ENCODE measurements at places on chromosomes 13 and 19. TPM values are rescaled to one million over a fixed set of nuclear protein-coding genes. Genes with fewer than 3 reads are reported as not detected.
A peak's percentile ranks its signal among the peaks of the same experiment; 100 is the strongest.

GRCh38 chr19:28396287-28396831 lies 816.6 kb downstream of the UQCRFS1 start:
- peaks cover 13% of the 10 kb centered on the region for H3K4me1 ChIP-seq
- H3K27ac ChIP-seq: no peak overlapping the region
- no peak overlapping the region for H3K4me3 ChIP-seq
- H3K36me3 ChIP-seq: no peaks in the 10 kb centered on the region
- DNase-seq: no peak

DNA sequence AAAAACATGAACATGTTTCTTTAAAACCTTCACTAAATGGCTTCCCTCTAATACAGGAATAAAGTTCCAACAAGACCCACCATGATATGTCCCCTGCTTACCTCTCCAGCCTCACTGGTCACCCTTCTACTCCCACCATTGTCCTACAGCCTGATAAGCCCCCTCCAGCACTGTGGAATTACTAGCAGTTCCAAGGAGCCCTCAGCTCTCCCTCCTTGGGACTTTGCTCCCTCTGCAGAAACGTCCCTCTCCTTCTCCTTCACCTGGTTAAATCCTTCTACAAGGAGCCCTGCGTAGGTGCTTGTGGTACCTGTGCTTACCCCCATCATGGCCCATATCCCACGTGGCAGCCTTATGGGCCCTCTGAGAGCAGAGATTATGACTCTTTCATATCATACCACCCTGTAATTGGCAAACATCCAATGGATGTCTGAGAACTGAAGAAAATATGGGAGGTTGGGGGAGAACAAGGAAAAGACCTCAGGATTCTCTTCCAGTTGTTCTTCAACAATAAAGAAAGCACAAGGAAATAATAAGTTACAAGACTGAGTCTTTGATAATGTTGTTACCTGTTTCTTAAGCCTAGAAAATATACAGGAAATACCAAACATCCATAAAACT lies 26.1 kb upstream of the DOCK9 start:
- no peak overlapping the region for H3K4me3 ChIP-seq
- H3K27ac ChIP-seq: no peak overlapping the region
- peaks cover 46% of the 10 kb centered on the region for H3K4me1 ChIP-seq

- no peak overlapping the region for H3K4me3 ChIP-seq
- peak; percentile 49 for DNase-seq
- H3K27me3 ChIP-seq: peaks cover 23% of the 10 kb centered on the region
- peaks cover 1% of the 10 kb centered on the region for H3K4me1 ChIP-seq
These were observed 1.4 kb downstream of the GRIN3B start for GRCh38 chr19:1001538-1002166.

GRCh38 chr13:110089100-110089499 lies 217.9 kb downstream of the COL4A1 start:
- no peak for DNase-seq
- no peak overlapping the region for H3K27ac ChIP-seq
- H3K4me3 ChIP-seq: no peak overlapping the region
- no peaks in the 10 kb centered on the region for H3K4me1 ChIP-seq
- no peaks in the 10 kb centered on the region for H3K36me3 ChIP-seq
- H3K27me3 ChIP-seq: no peaks in the 10 kb centered on the region

GRCh38 chr13:100399455-100399854 lies 189.1 kb downstream of the GGACT start:
- H3K4me3 ChIP-seq: no peak overlapping the region
- no peak for DNase-seq
- peaks cover 8% of the 10 kb centered on the region for H3K4me1 ChIP-seq
- H3K27me3 ChIP-seq: no peaks in the 10 kb centered on the region

- peaks cover 1% of the 10 kb centered on the region for H3K27me3 ChIP-seq
- H3K4me3 ChIP-seq: no peak overlapping the region
- no peak for DNase-seq
- H3K27ac ChIP-seq: no peak overlapping the region
- H3K4me1 ChIP-seq: no peaks in the 10 kb centered on the region
- H3K36me3 ChIP-seq: no peaks in the 10 kb centered on the region
These were observed 7.0 kb downstream of the HIF3A start for GRCh38 chr19:46303691-46304397.

DNA sequence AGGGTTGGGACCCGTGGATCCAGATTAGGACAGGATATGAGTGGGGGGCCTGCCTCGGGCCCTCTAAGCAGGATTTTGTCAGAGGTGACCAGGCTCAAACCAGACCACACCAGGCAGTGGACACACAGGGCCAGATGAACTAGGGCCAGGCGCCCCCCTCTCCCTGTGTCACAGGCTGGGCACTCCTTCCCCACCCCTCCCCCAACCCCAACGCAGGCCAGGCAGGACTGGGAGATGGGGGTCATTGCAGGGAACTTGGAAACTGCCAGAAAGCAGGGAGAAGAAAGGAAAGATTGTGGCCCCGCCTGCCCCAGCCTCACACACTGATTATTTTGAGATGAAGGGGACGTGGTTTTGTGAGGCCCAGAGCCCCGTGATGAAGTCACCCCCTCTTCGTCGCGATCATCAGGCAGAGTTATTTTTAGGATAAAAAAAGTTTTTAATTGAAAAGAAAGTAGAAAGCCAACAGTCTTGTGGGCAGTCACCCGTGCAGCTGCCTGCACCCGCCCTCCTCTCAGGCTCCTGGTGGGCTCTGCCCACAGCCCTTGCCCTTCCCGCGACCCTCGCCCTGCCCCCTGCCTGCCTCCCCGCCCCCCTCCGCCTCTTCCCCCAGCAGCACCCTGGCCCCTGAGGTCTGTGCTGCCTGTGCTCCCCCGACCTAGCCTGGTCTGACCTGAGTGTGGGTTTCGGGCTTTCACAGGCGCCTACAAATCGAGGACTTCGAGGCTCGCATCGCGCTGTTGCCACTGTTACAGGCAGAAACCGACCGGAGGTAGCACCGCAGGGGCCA lies 1.9 kb upstream of the YJEFN3 start:
- no peaks in the 10 kb centered on the region for H3K27me3 ChIP-seq
- no peak overlapping the region for H3K4me3 ChIP-seq
- no peak overlapping the region for H3K27ac ChIP-seq
- H3K4me1 ChIP-seq: no peaks in the 10 kb centered on the region
- no peak for DNase-seq
- H3K36me3 ChIP-seq: peaks cover 20% of the 10 kb centered on the region

GRCh38 chr19:4737955-4738600 lies 14.4 kb upstream of the DPP9 start:
- H3K27me3 ChIP-seq: peaks cover 6% of the 10 kb centered on the region
- peaks cover 4% of the 10 kb centered on the region for H3K4me1 ChIP-seq
- no peak overlapping the region for H3K4me3 ChIP-seq
- H3K36me3 ChIP-seq: no peaks in the 10 kb centered on the region
- no peak for DNase-seq

GRCh38 chr19:3586127-3586626 lies 899 bp downstream of the GIPC3 start:
- DNase-seq: no peak
- H3K4me1 ChIP-seq: no peaks in the 10 kb centered on the region
- H3K27me3 ChIP-seq: peaks cover 3% of the 10 kb centered on the region
- H3K36me3 ChIP-seq: no peaks in the 10 kb centered on the region
- H3K4me3 ChIP-seq: no peak overlapping the region

GRCh38 chr19:46717716-46718143 lies 816 bp upstream of the PRKD2 start:
- peak overlapping the region; percentile 94 for H3K4me3 ChIP-seq
- H3K27me3 ChIP-seq: no peaks in the 10 kb centered on the region

DNA sequence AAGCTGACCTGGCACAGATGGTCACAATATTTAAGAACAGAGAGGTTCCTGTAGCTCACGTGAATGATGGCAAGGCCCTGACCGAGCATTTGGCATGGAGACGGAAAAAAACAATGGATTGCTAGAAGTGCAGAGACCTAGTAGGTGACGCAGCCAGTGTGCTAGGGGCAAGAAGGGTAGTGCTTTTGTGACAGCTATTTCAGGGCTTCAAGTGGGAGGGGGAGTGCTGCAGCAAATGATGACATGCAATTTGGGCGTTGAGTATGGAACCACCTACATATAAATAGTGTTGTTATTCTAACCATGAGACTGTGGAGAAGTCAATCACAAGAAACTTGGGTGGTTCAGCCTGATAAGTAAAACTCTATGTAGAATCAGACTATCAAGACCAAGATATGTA lies 65.7 kb upstream of the IL17D start:
- no peaks in the 10 kb centered on the region for H3K4me1 ChIP-seq
- no peak overlapping the region for H3K27ac ChIP-seq
- DNase-seq: no peak
- H3K4me3 ChIP-seq: no peak overlapping the region
- no peaks in the 10 kb centered on the region for H3K36me3 ChIP-seq

- no peak for DNase-seq
- H3K4me3 ChIP-seq: no peak overlapping the region
These were observed 23.8 kb downstream of the TEX101 start for GRCh38 chr19:43438291-43439031.

DNA sequence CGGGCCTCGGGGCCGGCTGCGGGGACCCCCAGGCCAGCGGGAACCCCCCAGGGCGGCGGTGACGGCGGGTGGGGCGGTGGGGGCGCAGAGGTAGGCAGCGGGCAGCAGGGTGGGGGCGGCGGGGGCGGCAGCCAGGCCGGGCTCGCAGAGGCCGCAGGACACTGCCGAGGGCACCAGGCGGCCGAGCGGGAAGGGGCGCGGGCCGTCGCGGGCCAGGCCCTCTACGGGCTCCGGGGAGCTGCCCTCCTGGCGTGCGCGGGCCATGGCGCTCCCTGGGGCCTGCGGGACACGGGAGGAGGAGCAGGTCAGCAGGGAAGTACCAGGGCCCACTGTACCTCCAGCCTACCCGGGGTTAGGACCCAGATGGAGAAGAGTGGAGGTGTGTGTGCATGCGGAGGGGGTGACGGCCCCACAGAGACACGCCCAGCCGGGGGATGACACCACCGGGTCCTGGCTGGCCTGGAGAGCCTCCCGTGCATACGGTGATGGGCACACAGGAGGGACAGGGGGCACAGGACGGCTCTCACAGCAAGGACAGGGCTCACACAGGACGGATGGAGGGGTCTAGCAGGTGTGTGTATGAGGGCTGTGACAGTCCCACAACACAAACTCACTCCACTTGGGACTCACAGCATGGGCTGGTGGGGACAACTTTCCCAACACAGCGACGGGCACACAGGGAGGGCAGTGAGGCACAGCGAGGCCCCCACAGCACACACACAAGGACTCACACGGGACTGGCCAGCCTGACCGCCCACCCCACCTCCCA lies 2.6 kb downstream of the BBC3 start:
- peaks cover 22% of the 10 kb centered on the region for H3K4me1 ChIP-seq
- no peak overlapping the region for H3K27ac ChIP-seq
- no peak overlapping the region for H3K4me3 ChIP-seq
- H3K36me3 ChIP-seq: peaks cover 10% of the 10 kb centered on the region
- H3K27me3 ChIP-seq: no peaks in the 10 kb centered on the region

DNA sequence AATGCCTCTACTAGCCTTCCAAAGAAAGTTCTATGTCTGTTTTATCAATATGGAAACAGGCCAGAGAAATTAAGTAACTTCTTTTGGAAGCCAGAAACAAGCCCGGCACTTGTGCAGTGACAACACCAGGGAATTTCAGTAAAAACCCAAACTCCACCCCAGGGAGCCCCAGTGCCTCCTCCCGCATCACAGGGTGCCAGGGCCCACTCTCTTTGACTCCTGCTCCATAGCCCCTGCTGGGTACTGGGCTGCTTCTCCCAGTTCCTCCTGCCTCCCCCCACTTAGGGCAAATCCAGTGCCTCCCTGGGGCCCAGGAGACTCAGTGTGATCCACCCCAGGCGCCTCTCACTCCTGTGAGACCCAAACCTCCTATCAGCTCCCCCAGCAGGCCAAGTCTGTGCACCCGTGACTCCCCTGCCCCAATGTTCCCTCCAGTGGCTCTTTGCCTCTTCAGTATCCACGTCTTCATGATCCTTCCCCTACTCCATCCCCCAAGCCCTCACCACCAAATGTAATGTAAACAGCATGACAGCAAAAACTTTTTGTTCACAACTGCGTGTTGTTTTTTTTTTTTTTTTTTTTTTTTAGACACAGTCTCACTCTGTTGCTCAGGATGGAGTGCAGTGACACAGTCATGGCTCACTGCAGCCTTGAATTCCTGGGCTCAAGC lies 2.3 kb upstream of the FFAR3 start:
- H3K27me3 ChIP-seq: no peaks in the 10 kb centered on the region
- no peak overlapping the region for H3K27ac ChIP-seq
- no peak for DNase-seq
- no peaks in the 10 kb centered on the region for H3K36me3 ChIP-seq
- H3K4me1 ChIP-seq: peaks cover 14% of the 10 kb centered on the region

DNA sequence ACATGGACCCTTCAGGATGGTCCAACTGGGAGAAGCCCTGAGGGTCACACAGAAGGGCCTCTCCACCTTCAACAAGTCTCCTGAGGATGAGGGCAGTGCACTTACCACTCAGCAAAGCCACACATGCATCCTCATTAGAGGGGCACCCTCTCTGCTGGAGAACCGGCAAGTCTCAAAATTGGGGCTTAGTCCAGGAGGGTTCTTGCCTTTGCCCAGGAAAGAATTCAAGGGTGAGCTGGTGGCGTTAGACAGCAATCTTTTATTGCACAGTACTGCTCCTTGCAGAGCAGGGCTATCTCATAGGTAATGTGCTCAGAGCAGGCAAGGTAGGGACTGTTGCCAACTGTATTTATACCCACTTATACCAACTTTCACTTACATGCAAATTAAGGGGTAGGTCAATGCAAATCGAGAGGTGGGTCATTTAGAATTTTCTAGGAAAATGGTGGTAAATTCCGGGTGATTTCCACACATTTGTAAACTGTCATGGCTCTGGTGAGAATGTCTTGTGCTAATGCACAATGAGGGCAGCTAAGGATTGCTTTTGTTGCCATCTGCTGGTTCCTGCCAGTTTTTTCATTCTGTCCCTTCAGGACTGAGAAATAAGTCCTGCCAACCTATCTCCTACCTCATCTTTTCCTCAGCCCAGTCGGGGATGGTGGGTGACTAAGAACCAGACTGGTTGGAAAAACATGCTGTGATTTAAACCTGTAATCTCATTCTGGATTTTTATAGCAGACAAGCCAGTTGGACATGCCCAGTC lies 27.8 kb upstream of the IGSF23 start:
- no peak for DNase-seq
- no peaks in the 10 kb centered on the region for H3K27me3 ChIP-seq
- H3K4me3 ChIP-seq: no peak overlapping the region
- H3K27ac ChIP-seq: no peak overlapping the region

GRCh38 chr19:14366529-14366928 lies 14.7 kb upstream of the ADGRE5 start:
- H3K27ac ChIP-seq: peak overlapping the region; percentile 96
- H3K4me1 ChIP-seq: peaks cover 60% of the 10 kb centered on the region
- no peaks in the 10 kb centered on the region for H3K36me3 ChIP-seq
- DNase-seq: peak; percentile 84
- peak overlapping the region; percentile 59 for H3K4me3 ChIP-seq

GRCh38 chr13:97308735-97309429 lies 86.7 kb downstream of the MBNL2 start:
- H3K4me1 ChIP-seq: peaks cover 4% of the 10 kb centered on the region
- H3K27me3 ChIP-seq: no peaks in the 10 kb centered on the region
- H3K27ac ChIP-seq: no peak overlapping the region
- H3K36me3 ChIP-seq: peaks cover 9% of the 10 kb centered on the region
- no peak overlapping the region for H3K4me3 ChIP-seq
- DNase-seq: no peak

The PPAN gene
- 162 TPM for total RNA-seq

The PDX1 gene
- not detected for total RNA-seq

The CGB7 gene
- total RNA-seq: not detected

The TLE2 gene
- 2.2 TPM for total RNA-seq

The LIN7B gene
- 5.9 TPM for total RNA-seq

The KCNJ14 gene
- total RNA-seq: 2.1 TPM

The ZNF836 gene
- 7.2 TPM for total RNA-seq

The GSX1 gene
- not detected for total RNA-seq

The TGFB1 gene
- total RNA-seq: 125 TPM

The PINLYP gene
- total RNA-seq: 9.1 TPM

All from activated T-helper 2 cell treated with anti-CD3 and anti-CD28 coated beads, Interferon-gamma antibody, Interleukin-2, Interleukin-4, amounts not matched to agents 10 μg/mL and 5 μg/mL and 100 μg/mL, durations not matched to agents 14 hours and 24 hours and 36 hours (primary cell).